ENCODE measurements at places on chromosomes 3 and 15.
A peak's percentile ranks its signal among the peaks of the same experiment; 100 is the strongest.

GRCh38 chr15:90873998-90874605 is 5.7 kb downstream of the FURIN start:
- DNase-seq, result peak; percentile 67

- no peak for DNase-seq
These were observed 81.8 kb upstream of the CPNE4 start for GRCh38 chr3:132116601-132117000.

DNA sequence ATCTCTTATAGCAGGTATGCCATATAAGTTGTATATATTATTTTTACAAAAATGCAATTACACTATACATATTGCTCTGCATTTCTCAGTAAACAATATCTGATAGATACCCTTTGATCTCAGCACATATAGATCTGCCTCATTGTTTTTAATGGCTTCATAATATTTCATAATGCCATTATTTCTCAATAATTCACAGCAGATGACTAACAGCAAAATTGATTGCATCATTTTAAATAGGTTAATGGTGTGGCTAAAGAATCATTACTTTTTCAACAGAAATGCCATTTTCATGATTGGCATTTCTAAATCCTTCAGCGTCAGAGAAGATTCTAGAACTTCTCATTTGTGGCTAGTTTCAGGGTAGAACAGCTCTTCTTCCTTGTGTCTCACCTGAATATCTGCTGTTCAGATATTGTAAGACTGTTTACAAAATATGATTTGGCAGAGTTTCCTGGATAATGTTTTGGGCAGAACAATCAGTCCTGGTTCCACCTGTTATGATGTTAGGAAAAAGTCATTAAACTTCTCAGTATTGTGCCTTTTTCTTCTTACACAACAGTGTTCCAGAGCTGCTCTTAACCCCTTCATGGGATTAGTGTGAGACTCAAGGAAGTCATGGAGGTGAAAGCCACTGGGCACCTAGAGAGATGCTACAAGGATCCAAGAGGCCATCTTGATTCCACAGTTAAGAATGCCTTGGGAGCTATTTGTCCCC is 397.6 kb upstream of the THBS1 start:
- DNase-seq, result no peak

GRCh38 chr15:56295433-56295832 is 51.8 kb upstream of the RFX7 start:
- DNase-seq, result no peak

DNA sequence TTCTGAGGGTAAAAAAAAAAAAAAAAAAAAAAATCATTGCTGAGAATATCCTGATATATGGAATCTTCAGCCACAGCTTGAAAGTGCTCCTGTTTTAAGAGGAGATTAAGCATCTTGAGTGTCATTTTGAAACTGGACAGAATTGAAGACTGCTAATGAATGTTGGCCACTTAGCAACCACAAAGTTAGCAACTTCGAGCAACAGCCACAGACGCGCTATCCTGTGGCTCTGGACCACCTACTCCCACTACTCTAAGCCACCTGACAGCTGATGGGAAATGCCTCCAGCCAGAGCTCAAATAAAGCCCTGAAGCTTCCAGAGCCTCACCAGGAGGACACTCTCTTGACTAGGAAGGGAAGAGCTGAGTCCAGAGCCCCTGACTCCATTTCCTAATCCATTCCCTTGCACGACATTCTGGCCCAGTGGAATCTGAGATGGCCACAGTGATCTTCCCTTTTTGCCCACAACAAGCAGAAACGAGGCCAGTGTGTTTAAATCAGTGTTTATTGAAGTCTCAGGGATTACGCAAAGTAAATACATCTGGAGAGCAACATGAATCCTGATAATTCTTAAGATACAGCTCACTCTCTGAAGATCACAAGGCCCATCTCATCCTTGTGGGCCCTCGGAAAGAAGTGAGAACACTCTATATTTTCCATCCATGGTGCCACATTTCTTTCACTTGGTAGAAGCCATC is 58.6 kb downstream of the TMEM212 start:
- no peak for DNase-seq

- no peak for DNase-seq
These were observed 46.9 kb downstream of the ARHGEF3 start for GRCh38 chr3:56754741-56755417.

DNA sequence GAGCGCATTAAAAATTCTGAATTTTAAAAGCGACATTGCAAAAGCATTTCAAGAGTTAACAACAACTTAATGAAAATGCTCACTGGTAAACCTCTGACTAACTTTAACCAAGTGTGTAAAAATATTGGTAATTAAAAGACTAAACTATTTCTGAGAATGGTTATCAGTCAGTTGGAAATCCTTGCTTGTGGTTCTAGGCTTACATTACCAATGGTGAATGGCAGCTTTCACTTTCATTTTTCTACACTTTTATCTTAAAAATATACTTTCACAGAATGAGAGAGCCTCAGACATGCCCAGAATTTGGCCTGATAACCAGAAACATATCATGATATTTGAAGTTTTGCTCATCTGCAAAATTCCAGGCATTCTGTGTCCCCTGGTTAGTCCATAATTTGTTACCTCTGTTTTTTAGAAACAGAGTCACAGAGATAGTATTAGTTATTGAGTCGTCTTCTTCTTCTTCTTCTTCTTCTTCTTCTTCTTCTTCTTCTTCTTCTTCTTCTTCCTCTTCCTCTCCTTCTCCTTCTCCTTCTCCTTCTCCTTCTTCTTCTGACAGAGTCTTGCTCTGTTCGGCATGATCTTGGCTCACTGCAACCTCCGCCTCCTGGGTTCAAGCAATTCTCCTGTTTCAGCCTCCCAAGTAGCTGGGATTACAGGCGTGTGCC is 5.5 kb upstream of the RNF111 start:
- no peak for DNase-seq

DNA sequence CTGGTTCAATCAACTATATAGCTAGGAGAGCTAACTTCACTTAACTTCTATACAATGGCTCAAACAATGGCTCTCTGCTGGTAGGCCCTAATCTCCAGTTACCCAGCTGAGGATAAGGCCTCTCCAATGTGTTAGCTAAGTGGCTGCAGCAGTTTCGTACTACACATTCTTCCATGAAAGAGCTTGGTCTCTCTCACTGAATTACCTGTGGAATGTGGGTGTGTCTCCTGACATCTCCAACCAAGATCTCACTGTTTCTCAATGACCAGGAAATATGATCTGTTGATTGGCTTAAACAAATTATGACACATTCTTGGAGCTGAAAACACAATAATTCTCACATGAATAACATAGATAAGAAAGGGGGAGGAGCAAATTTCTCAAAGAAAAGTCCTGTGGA is 169.8 kb upstream of the ROBO1 start:
- DNase-seq, result no peak

- no peak for DNase-seq
These were observed 25.5 kb downstream of the ST3GAL6 start for GRCh38 chr3:98788651-98789050.

DNA sequence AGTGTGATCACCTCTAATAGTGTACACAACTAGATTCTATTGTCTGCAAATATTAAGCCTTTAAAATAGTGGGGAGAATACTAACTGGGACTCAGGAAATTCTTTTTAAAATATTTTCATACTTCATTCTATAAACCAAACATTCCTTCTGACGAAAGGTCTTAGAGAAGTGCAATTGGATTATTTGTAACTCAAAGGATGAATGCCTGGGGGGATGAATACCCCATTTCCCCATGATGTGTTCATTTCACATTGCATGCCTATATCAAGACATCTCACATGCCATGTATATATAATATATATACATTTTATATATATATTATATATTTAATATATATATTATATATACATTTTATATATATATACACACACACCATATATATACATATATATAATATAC is 189.9 kb downstream of the VGLL3 start:
- no peak for DNase-seq

Measured in NCI-H1092 treated with DMSO at 0.1 percent for 48 hours (cell line).